ENCODE measurements at places on chromosomes 1 and 21.

DNA sequence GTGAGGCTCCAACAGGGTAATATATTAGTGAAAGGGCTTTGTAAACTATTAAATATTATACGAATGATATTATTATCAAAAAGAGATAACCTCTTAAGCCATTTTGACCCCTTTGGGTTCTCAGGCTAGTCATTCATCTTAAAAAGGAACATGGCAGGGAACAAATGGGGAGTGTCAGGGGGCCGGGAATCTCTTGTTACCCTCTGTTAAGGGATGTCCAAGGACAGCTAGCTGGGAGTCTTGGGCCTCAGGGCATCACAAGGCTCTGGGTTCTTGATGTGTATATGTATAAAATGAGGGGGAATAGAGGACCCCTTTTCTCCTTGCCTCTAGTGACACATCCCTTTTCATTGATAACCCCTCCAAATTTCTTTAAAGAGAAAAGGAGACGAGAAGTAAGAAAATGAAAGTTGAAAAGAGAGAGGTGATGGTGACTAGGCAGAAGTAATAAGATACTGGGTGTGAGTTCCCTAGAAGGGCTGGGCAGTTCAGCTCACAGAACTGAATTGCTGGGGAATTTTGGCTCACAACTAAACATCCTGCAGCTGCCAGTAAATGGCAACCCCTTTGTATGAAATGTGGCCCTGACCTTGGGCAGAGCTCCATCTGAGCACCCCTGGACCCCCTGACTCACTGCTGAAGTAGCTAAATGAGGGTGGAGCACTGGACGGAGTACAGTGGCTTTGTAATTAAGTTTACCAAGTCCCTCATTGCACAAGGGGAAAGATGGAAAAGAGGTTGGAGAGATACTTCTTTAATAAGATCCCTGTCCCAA is 20.0 kb upstream of the ZNF326 start:
- DNase-seq: no peak

DNA sequence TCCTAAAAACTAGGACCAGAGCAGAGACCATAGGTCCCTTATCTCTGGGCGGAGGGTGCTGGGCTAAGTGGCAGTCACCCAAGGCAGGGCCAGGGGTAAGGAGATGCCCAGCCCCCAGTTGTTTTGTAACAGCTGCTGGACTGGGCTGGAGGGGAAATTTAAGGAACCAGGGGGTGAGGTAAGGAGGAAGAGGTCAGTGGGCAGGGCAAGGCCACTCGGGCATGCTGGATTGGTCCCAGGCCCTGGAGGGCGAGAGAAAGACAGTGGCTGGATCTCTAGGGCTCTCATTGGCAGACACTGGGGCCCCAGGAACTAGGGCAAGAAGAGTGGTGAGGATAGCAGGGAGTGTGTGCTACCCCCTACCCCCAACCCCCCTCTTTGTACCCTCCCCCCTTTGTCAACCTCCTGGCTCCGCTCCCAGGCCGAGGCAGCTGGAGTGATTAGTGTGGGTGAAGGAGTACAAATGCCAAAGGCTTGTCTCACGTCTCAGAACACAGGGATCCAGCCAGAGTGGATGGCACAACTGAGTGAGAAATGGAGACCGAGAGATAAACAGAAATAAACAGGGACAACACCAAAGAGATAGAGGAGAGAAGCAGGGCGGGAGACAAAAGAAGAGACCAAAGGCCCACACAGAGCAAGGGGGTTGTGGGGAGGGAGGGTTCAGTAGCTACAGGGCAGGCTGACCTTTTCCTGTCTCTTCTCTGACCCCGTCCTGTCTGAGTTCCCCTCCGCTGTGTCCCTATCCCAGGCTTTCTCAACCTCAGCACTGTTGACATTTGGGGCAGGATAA is 20.5 kb upstream of the THRAP3 start:
- no peak for DNase-seq

DNA sequence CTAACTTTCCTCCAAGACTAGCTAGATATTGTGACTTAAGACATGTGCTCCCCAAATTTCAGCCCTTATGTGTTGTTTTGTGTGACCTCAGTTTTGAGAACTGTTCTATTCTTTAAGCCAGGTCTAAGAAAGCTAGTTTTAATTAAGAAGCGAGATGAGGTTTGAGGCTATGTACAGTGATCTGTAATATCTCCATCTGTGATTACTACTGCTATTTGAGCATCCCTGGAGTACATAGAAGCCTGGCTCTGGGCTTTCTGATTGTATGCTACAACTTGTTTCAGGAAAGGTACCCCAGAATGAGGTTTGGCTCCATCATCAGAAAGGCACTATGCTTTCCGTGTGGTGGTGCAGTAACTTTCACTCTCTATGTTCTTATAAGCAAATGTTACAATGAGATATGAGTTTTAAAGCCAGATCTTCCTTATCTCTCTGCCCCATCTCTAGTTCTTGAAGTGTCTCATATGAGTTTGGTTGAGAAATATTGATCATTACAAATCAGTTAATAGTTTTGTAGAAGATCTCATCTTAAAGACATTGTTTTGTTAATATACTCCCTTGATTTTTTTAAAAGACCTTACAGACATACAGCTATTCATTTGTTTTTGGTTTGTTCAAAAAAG is 605 bp downstream of the RGS4 start:
- DNase-seq: no peak

DNA sequence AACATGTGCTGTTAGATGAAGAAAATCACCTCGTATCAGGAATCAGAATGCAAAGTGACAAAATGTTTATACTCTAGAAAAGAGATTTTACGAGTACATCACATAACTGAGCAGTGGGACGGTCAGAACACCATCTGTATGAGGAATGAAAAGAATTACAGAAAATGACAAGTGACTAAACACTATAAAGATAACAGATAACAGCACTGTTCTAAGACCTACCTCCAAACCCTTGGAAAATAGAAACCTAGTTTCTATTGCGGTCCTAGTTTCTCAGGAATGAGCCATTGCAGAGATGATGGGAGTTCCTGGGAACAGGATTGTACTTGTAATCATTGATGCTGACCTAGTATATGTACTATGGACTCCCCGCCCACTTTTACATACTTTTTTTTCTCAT is 839.4 kb upstream of the ADAMTS5 start:
- no peak for DNase-seq

GRCh38 chr1:160214481-160215140 is 9.4 kb downstream of the PEA15 start:
- no peak for DNase-seq

DNA sequence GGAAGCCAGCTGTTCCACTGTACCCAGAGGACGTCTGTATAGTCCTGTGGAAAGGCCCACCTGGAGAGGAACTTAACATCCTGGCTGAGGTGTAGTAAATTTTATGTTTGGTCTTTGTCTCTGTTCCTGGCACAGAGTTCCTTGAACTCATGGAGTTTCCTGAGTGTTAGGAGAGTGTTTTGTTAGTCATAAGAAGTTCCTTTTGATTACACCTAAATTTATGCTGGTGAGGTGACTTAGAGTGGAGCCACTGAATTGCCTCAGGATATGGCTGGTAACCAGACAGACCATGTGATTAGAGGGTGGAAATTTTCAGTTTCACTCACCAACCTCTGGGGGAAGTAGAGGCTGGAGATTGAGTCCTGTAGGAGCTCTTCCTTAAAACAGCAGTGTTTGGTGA is 57.9 kb downstream of the RASAL2 start:
- no peak for DNase-seq

- no peak for DNase-seq
These were observed 16.7 kb downstream of the ITPKB start for GRCh38 chr1:226722240-226722900.

DNA sequence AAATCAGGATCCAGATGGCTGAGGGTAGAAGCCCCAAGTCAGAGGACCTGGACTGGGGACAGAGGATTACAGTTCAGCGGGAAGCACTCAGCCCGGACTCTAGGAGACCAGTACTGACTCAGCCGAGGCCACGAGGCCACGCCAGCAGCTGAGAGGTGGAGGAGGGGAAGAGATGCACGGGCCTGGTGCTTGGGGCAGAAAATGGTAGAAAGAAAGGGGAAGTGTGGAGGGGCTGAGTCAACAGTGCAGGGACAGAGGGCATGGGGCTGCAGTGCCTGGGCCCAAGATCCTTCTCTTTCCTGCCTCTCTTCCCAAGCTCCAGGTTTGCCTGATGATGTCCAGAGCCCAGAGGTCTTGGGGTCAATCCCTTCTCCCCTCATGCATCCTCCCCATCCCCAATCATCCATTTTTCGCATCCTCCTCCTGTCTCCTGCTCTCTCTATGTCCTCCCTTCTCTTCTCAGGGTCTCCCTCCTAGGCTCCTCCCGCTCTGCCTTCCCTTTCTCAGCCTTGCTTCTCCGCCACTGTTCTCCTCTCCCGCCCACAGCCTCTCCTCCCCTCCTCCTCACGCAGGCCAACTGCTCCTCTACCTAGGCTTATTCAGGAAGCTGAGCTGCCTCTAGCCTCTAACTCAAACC is 7.7 kb downstream of the ARHGEF2 start:
- no peak for DNase-seq

- no peak for DNase-seq
These were observed 41.5 kb downstream of the ZBTB17 start for GRCh38 chr1:15934211-15935055.

- no peak for DNase-seq
These were observed 30.6 kb downstream of the ELK4 start for GRCh38 chr1:205601205-205601604.

- peak; percentile 25 for DNase-seq
These were observed 2.6 kb downstream of the KCNA3 start for GRCh38 chr1:110672001-110672752.

DNA sequence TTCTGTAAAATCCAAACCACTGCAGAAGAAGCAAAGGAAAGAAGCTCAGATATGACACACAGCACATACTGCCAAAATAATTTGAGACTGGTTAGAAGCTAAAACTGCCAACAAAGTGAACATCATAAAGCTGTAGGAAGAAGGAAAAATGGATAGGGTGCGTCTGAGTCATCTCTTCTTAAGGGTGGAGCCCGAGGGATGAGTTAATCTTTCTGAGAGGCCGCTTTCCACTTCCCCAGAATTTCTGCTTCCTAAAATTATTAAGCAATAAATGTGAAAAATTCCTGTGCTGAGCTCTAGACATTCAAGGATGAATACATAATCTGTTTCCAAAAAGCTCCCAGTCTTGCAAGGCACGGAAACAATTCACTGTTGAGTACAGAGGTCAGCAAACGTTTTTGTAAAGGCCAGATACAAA is 20.1 kb downstream of the PPT1 start:
- DNase-seq: no peak

GRCh38 chr1:83905315-83905907 is 93.5 kb downstream of the TTLL7 start:
- no peak for DNase-seq

GRCh38 chr1:156004843-156005584 is 15.7 kb downstream of the SSR2 start:
- DNase-seq: no peak

DNA sequence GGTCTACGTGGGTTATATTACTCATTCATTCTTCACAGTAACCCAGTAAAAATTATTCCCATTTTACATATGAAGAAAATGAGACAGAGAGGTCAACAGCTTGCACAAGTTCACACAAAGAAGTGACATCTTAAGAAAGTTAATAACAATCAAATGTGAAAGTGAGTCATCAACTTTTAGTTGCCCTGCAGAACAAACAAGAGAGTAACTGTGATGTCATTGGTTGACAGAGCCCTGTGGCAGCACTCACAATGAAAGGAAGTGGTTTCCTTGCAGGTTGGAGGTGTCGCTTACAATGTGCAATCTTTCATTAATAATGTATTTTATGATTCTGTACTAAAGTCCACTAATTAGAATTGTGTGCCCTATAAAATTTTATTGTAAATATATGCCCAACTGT is 369.6 kb downstream of the RYR2 start:
- no peak for DNase-seq

- no peak for DNase-seq
These were observed 28.7 kb upstream of the FASLG start for GRCh38 chr1:172630056-172630818.

DNA sequence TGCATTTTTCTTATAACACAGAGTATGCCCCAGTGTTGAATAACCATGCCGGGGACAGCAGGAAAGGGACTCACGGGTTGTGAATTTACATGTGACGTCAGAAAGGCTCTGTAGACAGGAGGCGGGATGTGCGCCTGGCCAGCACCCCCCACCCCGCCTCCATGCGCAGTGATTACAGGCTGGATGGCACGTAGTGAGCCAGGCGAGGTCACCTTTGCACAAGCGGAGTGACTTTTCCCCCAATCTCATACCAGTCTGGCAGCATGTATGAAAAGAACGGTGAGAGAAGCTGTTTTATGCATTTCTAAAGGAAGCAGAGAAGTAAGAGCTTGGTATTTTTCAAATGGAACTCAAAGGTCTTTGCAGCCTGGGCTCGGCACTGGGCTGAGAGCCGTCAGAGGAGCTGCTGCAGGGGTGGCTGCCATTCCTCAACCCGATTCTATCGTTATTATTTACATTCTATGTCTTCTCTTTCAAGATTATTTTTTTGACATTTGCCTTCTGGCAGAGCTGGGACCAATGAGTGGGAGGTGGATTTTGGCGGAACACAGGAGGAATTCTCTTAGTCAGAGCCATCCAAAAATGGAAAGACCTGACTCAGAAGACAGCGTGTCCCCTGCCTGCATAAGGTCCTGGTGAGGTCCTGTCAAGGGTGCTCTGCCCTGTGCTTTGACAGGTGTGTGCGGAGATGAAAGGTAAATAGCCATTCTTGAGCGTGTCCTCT is 115.6 kb upstream of the SLC45A1 start:
- no peak for DNase-seq

GRCh38 chr1:186849271-186849671 is 20.5 kb downstream of the PLA2G4A start:
- DNase-seq: no peak

DNA sequence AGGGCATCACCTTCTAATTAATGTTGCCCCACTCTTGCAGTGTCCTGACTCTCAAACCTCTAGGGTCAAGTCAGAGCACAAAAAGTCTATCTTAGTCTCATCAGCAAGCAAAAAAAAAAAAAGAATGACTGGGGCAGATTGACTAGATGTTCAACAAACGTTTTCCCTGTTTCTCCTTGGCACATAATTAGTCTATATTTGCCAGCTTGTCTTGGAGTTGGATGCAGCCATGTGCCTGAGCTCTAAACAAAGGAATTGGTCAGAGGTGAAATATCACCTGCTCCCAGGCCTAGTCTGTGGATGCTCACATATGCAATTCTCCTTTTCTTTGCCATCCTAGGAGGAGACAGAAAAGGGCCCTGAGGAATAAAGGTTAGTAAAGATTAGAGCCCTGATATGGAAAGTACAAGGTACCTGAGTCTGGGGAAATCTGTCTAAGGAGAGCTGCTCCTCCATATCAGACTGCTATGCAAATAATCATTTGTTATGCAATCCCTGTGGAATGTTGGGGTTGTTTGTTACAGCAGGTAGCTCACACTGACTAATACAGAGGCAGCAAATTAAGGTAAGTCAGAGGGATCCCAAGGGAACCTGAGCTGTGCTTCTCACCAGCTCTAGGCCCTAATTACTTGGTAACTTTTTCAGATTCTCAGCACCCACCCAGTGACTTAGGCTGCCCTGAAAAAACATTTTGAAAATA is 130.8 kb downstream of the BRINP2 start:
- DNase-seq: no peak

Measured in activated T-helper 1 cell treated with anti-CD3 and anti-CD28 coated beads, Interleukin-2, amount 50 U/mL, for 16 hours (primary cell).